NCI-H1694 (cell line): ENCODE measurements at places on chromosomes 6 and 20.

DNA sequence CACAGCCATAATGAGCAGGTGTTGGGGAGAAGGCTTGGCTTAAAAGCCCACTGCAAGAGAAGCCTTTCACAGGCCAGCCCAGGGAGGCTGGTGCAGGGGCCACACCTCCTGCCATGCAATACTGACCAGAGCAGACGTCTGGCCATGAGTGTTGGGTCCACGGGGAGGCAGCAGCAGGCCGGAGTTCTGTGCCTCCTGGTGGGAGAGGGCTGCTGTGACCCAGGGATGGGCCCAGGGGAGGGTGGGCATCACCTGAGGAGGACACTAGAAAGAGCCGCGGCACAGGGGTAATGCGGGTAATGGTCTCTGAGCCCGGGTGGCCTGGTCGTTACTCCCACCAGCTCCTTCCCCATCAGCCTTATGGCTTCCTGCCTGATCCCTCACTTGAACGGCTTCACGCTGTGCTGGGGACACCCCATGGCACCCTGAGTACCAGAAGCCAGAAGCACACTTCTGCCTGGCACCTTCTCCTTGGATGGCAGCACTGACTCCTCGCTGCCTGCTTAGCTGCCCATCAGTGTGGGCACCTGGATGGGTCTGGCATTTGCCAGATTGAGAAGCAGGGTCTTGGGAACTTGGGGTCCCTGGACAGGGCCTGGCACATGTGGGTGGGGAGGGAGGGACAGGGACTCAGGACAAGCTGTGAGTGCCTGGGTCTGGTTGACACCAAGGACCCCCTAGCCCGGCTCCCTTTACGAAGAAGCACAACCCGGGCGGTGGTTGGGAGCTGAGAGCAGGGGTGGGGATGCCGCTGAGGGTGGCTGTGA is 108.8 kb downstream of the ASXL1 start:
- DNase-seq, result no peak

DNA sequence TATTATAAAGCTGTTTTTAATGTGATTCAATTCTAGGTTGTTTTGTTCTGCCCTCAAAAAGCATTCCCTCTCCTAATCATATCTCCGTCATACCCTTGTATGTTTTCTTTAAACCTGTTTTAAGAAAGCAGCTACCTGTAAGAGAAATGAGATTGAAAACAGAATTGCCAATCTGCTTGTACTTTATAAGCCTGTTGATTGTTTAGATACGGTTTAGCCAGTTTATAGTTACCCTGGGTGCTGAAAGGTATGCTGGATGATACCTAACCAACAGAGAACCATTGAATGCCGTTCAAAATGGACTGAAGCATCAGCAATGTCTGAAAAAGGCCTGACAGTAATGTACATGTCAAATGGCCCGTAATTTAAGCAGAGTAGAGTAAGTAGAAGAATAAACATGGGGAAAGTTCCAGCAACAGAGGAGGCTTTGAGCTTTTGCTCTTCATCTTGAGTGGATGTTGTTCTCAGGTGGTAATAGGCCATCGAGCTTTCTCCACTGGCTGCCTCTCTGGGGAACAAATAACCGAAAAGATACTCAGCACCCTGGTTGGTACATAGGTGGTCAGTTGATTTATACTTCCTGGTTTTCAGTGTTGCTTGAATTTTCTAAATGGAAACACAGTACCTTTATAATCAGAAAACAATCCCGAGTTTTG is 27.5 kb downstream of the PTPN1 start:
- no peak for DNase-seq

DNA sequence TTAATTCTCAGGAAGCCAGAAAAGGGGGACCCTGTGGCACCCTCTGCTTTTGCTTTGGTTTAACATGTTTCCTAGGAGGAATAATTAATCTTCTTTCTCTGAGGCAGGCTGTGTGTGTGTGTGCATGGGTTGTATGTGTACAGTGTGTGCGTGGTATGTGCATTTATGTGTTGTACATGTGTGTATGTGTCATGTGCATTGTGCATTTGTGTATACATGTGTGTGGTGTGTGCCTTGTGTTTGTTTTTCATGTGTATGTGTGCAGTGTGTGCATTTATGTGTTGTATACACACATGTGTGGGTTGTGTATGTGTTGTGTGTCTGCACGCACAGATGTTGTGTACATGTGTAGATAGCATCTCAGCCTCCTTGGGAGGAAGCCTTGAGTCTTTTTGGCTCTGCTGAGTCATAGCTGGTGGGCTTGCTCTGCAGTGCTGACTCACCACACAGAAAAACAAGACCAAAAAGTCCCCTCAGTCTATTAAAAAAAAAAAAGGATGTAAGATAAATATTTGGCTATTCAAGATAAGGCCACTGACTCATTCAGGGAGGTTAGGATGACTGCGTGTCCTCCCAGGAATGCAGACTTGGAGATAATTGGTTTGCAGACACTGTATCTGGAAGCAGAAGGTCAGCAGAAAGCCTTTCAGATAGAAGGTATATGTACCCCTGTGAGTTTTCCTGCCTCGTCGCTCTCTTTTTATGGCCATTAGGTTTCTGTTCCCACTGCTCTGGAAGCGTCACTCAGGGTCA is 58.6 kb downstream of the SYNJ2 start:
- no peak for DNase-seq

- no peak for DNase-seq
Measured at GRCh38 chr6:168314948-168315347, 4.6 kb downstream of the DACT2 start.

- DNase-seq, result no peak
Measured at GRCh38 chr6:138869398-138869797, 73.5 kb downstream of the ECT2L start.

DNA sequence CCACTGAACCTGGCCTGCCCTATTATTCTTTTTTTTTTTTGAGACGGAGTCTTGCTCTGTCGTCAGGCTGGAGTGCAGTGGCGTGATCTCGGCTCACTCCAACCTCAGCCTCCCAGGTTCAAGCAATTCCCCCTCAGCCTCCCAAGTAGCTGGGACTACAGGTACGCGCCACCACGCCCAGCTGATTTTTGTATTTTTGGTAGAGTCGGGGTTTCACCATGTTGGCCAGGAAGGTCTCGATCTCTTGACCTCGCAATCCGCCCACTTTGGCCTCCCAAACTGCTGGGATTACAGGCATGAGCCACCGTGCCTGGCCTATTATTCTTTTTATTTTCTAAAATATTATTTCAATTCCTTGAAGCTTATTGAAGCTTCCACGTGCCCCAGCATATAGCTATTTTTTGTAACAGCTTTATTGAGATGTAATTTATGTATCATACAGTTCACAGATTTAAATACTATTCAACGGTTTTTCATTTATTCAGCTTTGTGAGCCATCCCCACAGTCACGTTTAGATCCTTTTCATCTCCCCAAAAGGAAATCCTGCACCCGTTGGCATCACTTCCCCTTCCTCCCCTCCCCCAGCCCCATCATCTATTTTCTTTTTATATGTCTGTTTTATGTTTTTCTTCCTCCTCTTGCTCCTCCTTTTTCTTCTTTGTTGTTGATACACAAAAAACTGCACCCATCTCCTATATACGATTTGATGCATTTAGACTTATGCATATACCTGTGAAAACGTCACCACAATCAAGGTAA is 13.5 kb upstream of the MDFI start:
- no peak for DNase-seq
